Stimulated activated naive B cell treated with anti-CD40 and anti-IgM and Interleukin-4, amounts not matched to agents 10 μg/mL and 1 μg/mL and 100 μg/mL, for 72 hours (primary cell): ENCODE measurements at places on chromosomes 2 and 18.

DNA sequence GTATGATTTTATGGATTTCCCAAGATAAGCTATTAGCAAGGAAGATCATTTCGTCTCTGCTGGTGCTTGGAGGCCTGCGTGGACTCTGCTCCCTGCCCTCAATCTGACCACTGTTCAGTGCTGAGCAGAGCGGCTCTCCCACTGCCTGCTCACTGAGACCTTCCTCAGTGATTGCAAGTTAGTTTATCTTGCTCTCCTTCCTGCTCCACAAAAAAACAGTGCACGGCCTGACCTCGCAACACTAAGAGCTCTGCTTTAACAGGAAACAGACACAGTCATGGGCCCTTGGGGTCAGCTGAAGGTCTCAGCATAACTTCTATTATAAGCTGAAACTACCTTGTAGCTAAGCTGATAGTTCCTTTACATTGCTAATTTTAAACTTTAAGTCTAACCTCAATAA lies 53.1 kb downstream of the PRELID3A start:
- no peak for DNase-seq

GRCh38 chr18:3748086-3748485 lies 298.1 kb downstream of the TGIF1 start:
- DNase-seq, result no peak

DNA sequence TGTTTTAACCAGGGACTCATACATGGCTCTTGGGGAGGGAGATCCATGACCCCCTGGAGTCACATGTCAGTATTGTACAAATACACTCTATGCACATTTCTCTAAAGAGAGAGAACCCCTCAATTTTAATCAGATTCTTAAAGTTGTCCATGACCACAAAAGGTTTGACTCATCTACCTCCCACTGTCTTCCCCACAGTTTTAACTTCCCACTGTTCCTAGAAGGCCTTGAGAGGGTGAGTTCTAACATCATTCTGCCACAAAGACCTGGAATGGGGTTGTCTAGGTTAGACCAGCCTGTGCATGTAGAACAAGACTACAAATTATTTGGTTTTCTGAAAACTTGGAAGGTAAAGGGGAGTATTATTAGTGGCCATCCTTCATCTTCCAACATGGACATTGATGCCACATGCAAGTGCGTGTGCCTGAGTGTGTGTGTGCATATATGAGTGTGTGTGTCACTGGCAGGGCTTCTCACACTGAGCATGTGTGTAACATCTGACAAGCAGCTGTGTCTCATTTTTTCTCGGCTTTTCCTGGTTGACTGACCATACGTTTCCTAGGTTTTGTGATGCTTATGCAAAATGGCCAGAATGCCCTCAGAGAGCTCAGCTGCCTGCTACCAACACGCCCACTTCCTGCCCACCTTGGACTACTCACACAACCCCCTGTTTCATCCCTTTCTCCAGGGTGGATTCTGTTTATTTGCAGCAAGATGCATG lies 94.6 kb upstream of the LGALSL start:
- no peak for DNase-seq

DNA sequence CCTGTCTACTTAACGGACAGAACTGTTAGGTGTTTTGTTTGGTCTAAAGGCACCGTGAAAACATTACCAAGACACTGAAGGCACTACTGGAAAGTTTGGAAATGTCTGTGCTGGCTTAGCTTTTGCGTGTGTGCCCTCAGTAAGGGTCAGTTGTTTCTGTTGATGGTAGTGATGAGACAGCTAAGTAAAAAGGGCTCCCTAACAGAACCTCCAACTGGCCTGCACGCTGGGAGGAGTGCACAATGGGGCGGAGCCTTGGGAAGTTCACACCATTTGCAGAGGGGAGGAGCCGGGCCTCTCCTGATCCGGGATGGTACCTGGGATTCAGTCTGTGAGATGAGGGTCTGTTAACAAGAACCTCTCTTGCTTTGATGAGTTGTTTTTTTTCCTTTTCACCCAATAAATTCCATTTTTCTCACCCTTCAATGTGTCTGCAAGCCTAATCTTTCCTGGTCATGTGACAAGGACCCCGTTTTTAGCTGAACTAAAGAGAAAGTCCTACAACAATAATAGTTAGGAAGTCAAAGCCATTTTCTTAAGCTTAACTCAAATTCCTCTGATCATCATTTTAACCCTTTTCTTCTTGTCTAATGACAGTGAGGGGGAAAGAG lies 368.7 kb downstream of the PARD3B start:
- no peak for DNase-seq

DNA sequence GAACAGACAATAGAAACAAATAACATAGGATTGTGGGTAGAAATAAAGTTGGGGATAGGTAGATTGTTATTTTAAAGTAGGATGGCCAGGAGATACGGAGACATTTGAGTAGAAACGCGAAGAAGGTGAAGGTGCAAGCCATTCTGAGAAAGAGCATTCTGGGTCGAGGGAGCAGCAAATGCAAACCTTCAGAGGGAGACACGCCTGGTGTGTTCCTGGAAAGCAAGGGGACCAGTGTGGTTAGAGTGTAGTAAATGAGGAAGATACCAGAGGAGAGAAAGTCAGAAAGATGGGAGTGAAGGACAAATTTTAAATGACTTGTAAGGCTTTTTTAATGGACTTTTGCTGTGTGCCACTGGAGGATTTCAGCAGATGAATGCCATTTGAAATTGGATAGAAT lies 1.7 kb downstream of the CYP20A1 start:
- DNase-seq, result no peak

DNA sequence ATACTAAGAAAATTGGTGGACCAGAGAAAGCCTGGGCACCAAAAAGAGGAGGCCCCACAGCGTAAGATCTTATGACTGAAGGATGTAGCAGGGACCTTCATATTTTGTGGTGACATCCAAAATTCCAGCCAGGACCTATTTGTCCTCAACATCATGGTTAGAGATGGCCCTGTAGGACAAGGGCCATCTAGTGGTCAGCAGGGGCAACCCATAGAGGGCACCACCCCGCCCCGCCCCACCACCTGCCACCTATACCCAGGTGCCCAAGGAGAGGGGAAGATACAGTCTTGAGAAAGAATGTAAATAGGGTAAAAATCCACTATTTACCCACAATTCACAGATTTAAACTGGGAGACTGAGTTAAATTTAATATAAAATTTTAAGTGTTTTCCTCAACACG lies 59.6 kb upstream of the TMEM163 start:
- DNase-seq, result no peak

GRCh38 chr2:99680946-99681345 lies 191.1 kb upstream of the REV1 start:
- no peak for DNase-seq

DNA sequence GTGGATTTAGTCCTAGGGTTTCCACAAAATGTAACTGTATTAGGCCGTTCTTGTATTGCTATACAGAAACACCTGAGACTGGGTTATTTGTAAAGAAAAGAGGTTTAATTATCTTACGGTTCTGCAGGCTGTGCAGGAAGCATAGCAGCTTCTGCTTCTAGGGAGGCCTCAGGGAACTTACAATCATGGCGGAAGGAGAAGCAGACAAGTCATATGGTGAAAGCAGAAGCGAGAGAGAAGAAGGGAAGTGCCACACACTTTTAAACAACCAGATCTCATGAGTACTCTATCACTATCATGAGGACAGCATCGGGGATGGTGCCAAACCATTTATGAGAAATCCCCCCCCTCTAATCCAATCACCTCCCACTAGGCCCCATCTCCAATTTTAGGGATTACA lies 9.5 kb upstream of the CCDC68 start:
- no peak for DNase-seq

DNA sequence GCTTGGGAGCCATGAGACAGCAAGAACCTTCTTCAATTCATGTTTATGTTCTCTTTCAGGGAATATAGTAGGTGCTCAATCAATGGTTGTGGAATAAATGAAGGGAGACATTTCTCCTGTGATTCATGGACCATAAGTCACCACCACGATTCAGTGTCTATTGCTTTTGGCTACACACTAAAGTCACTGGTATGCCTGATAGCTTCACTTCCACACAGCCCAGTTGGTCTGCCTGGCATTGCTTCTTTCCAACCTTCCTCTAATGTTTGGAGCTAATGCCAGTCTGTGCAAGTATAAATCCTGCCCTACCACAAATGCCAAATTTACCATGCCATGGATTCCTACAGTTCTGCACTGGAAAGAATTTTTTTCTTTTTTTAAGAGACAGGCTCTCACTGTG lies 1.3 kb upstream of the CXCR1 start:
- no peak for DNase-seq

DNA sequence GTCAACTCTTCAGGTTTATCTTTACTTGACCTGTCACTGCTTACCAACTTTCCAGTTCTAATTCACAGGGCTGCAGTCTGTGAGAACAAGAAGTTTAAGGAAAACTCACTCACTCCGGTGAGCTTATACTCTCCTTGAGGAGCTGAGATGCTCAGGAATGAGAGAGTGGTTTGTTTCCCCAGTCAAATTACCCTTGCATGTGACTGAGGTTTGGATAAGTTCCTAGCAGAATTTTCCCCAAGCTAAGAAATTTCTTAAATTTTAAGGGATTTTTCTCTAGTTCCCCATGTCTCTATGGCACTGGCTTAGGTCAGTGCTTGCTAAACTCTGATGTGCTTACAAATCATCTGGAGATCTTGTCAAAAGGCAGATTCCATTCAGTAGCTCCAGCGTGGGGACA lies 12.8 kb upstream of the CCDC85A start:
- DNase-seq, result no peak

DNA sequence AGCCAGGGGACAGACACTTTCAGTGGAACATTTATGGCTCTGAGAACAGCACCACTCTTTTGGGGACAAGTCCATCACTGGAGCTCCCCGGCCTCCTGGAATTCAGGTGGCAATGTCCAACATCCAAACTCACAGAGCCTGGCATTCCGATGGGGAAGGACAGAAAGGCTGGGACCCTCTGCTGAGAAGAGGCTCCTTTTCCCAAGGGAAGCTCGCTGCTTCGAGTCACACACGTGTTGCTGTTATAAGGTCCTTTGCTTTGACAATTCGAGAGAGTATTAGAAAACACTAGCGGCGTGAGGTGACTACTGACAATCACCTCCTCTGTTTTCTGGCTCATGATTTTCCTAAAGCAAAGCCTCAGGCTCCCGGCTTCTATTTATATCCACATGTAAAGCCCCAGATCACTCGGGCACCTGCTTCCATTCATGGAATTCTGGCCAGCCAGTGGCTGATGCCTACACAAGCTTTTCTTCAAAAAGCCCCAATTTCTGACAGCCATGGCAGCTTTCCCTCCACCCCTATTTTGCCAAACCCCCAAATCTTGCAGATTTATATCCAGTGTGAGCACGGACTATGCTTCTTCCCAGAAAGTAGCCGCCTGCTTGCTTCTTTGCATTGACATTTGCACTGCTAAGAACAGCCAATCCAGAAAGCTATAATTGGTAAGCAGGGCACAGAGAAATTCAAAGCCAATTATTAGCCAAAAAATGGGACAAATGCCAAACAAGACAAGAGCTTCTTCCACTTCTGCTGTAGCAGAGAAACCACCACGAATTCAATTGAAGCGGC lies 67.3 kb downstream of the NDUFA10 start:
- no peak for DNase-seq

- DNase-seq, result no peak
These were observed 116.1 kb upstream of the CYP26B1 start for GRCh38 chr2:72263776-72264060.

GRCh38 chr2:75503048-75503607 lies 57.6 kb downstream of the EVA1A start:
- no peak for DNase-seq

GRCh38 chr2:11872948-11873269 lies 126.5 kb downstream of the LPIN1 start:
- no peak for DNase-seq

DNA sequence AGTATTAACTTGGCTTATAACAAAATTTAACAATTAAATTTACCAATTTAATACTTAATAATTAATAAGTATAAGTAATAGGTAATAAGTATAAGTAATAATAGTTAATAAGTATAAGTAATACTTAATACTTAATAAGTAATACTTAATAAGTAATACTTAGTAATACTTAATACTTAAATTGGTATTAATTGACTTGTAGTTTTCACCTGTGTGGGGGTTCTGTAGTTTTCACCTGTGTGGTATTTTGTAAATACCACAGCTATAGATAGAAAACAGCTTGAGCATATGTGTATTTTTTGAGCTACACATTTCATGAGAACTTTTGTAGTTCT lies 55.4 kb downstream of the MAPRE2 start:
- DNase-seq, result no peak

DNA sequence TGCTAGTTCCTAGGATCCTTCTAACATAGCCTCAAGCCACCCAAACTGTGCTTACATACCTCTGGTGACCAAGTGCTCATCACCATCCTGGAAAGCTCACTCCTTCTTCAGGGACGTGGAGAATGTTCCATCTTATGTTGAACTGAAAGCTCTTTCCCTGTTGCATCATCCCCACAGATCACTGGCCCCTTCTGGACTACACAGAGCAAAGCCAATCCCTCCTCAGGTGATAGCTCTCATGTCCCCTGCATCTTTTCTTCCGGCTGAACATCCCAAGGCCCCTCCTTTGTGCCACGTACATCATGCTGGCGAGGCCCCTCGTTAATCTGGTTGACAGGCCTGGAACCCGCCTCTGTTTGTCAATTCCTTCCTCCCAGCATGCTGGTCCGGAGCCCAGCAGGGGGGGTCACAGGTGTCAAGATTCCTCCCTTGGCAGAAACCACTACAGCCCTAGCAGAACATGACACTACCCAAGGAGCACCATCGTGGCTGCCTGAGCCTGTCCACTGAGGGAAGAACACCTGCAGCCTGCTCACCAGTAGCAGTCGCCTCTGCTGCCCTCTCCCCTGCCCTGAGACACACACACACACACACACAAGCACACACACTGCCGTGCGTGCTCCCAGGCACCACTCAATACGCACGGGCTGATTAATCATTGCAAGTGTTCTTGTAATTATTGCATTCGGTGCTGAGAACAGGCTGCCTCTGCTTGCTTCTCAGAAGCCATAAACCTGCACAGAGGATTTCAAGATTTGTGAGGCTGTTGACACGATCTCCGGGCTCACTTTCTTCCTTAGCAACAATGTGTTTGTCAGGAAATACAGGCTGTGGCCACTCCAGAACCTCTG lies 6.3 kb upstream of the KCNK3 start:
- DNase-seq, result no peak

GRCh38 chr18:45837283-45838070 lies 12.0 kb downstream of the SIGLEC15 start:
- no peak for DNase-seq

DNA sequence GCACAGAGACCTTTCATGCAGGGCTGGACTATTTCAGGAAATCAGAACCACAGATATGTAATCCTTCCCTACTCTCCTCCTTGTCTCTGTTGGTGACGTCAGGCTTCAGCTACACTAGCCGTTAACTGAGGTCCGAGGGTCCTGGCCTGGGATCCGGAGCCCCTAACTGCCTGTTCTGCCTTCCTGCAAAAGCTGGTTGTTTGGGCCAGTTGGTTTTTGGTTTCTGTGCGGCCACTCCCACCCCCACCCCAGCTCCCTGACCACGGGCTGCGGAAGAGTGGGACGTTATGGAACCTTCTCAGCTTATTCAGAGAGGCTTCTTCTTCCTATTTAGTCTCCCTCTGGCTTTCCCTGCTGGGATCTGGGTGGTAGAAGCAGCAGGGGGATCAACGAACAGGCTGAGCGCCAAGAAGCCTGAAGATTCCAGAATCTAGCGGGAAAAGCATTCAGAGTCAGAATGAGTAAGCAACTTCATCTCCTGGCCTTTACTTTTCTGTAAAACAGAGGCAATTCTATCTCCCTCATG lies 49.3 kb upstream of the ROCK2 start:
- no peak for DNase-seq

- DNase-seq, result no peak
These were observed 29.8 kb upstream of the ZNF385B start for GRCh38 chr2:179891237-179891636.

GRCh38 chr2:100799686-100800085 lies 20.3 kb upstream of the NPAS2 start:
- no peak for DNase-seq
